ENCODE measurements at places on chromosomes 2 and 18.

- DNase-seq: no peak
Measured at GRCh38 chr2:235668782-235669181, 174.9 kb downstream of the AGAP1 start.

GRCh38 chr18:7417727-7418126 lies 149.4 kb upstream of the PTPRM start:
- DNase-seq: no peak

- no peak for DNase-seq
Measured at GRCh38 chr2:8870441-8870840, 33.0 kb upstream of the KIDINS220 start.

DNA sequence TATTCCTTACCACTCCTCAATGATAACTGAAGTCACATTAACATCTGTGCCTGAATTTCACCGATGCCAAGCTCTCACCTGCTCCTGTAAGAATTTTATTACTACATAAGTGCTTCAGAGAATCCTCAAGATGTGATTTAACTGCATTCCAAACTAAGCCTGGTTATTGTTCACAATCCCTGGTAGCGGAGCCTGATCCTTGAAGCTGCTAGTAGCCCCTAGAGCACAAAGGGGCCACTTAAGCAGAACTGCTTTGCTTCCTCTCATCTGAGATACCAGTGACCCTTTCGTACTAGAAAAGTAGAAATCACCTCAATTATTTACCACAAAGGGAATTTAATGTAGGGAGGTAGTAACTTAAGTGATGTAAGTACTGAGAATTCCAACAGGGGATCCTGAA lies 529.6 kb downstream of the CPS1 start:
- no peak for DNase-seq

All from stimulated activated CD4-positive, alpha-beta T cell treated with anti-CD3 and anti-CD28 coated beads, Interleukin-4, amount 100 ng/mL, for 48 hours (primary cell).